ENCODE measurements at places on chromosomes 7 and 10.

- no peak for DNase-seq
Measured at GRCh38 chr7:51357821-51358220, 41.2 kb upstream of the COBL start.

DNA sequence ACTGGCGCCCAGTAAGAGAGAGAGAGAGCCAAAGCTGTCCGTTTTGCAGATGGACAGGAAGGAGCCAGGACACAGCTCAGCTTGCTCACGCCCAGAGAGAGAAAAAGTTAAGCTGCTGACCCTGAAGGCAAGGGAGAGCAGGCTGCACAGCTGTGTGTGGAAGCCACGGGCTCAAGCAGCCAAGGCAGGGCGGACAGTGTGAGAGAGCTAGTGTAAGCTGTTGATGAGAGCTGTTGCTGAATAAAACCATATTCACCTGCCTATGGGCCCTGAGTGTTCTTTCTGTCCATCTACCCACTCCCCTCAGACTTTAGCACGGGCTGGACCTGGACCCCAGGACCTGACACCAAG is 5.4 kb downstream of the INMT start:
- no peak for DNase-seq

GRCh38 chr7:26500749-26501352 is 209.2 kb downstream of the SNX10 start:
- DNase-seq: no peak

DNA sequence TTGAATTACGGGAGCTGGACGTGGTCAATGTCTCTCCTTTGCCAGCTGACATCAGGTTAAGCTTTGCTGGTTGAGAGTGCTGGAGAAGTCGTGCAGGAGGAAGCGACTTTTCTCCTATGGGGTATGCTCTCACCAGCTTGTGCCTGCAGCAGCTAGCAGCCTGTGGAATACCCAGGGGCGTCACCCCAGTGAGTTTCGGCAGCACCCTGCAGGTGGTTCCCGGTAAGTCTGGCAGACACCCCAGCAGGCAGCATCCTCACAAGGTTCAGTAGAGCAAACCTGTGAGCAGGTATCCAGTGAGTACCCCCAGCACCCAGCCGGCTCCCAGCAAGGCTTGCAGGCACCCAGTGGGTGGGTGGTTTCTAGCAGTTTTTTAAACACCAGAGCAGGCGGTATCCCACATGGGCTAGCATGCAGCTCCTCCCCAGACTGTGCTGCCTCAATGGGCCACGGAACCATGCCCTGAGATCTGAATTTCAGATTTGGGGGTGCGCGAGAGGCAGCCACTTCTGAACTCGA is 74.8 kb upstream of the SVIL start:
- DNase-seq: no peak

- DNase-seq: no peak
Measured at GRCh38 chr7:84939442-84939841, 247.4 kb downstream of the SEMA3D start.

DNA sequence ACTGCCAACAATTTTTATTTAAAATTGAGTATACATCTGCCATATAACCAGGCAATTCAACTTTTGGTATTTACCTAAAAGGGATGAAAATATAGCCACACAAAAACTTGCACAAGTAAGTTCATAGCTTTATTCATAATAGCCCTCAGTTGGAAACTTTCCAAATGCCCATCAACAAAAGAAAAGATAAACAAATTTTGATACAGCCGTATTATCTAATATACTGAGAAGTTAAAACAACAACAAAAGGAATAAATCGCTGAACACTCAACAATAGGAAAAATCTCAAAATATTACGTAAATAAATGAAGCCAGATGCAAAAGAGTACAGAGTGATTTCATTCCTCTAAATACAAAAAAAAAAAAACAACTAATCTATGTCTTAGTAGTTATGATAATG is 399.2 kb upstream of the SEMA3D start:
- no peak for DNase-seq

- DNase-seq: no peak
Measured at GRCh38 chr10:99330347-99330924, 1.3 kb downstream of the CNNM1 start.

- no peak for DNase-seq
Measured at GRCh38 chr7:98681951-98682350, 64.9 kb downstream of the NPTX2 start.

DNA sequence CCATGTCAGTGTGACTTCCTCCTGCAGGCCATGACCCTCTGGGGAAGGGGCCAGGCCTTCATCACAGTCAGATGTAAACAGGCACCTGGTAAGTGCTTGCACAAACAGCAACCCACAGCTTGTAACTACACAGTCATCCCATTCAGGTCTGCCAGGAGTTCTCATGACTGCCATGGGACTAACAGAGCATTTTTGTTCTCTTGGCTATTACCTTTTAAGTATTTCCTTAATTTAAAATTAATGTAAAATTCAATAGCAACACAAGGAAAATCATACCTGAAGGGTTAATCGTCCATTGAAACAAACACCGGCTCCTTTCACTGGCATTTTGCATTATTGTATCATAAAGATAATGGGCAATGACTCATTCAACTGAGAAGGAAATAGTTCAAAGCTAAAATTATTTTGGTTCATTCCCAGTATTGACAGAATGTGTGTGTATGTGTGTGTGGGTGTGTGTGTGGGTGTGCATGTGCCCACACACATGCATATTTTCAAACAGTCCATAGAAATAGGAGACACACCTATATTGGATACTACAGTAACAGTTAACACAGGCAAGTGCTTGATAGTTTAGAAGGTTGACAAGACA is 307.9 kb downstream of the WDR11 start:
- no peak for DNase-seq

All from stimulated activated CD4-positive, alpha-beta T cell treated with anti-CD3 and anti-CD28 coated beads, Interleukin-1b, Interleukin-23, amount 100 ng/mL, for 1 hour (primary cell).